ENCODE measurements at places on chromosomes 7 and 10.

- DNase-seq, result no peak
Measured at GRCh38 chr7:65974191-65974801, 7.7 kb downstream of the GUSB start.

DNA sequence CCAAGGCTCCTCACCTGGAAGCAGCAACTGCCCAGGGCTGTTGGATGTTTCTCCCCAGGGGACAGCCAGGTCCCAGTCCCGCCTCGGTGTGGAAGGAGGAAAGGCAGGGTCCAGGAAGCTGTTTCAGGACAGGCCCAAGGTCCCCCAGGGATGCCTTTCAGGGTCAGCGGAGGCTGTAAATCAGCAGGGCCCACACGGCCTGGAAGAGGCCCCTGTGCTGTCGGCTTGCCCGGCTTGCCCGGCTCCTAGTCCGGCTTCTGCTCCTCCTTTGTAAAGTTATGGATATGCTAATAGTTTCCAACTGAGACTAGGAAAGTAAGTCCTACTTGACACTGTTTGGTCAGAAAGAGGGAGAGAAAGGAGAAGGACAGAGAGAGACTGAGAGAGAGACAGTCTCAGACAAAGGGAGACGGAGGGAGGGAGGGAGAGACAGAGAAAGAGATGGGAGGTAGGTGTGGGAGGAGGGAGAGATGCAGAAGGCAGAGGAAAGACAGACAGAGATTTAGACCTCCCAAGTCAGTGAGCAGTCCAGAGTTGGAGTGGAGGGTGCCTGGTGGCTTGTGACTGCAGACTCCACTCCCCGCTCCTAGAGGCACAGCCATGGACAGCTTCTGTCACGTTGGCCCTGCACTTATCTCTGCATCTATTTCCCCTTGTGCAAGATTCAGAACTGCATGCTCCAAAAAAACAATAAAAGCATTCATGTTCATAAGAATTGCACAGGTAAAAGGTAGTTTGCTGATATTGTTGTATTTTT, 10.5 kb downstream of the IKZF1 start:
- DNase-seq, result no peak

- no peak for DNase-seq
Measured at GRCh38 chr10:89490596-89491335, 44.6 kb downstream of the SLC16A12 start.

DNA sequence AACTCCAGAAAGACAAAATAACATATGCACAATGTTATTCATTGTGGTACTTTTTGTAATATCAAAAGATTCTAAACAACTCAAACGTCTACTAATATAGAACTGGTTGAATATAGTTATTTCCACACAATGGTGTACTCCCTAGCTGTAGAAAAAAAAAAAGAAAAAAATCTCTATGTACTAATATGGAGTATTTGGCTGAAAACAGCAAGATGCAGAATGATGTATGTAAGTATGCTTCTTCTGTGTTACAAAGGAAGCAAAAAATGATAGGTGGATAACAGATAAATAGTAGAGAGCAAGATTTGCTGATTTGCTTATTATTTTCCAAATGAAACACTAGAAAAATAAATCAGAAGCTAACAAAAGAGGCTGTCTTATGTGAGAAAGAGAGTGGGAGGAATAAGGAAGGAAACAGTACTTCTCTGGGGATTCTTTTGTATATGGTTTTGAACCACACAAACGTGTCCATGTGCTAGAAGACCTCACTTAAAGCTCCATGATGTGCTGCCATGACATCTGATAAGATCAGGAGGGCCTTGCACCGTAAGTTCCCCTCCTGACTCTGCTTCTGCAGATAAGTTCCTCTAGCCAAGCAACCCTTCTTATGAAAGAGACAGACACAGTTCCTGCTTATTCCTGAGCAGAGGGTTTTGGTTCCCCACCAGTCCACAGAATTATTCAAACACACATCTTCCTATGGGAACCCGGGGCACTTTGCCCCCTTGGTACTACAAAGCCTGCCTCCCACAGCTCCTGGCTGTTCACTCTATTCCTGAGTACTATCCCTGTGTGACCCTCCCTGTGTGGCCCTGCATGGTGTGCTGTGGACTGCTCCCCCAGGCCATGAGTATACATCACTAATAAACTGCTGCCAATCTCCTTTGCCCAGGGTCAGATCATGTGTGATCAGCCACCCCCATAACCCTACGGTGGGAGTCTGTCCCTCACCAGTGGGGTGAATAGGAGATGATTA, 159.1 kb downstream of the CCDC71L start:
- DNase-seq, result no peak

DNA sequence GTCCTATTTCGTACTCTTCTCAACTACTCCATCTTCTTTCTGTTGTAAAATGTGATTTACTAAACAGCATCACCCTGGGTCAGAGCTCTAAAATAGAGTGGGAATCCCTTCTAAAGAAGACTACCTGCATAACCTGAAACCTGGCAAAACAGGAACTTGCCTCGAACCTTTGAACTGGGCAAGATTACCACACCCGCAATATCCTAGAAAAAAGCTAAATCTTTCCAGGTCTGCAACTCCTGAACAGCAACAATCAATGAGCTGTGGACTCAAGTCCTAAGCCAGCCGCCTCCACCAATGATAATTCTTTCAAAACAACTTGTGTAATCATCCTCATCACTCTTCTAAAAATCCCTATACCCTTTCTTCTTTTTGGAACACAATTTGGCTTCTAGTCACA, 824.2 kb upstream of the COBL start:
- no peak for DNase-seq

DNA sequence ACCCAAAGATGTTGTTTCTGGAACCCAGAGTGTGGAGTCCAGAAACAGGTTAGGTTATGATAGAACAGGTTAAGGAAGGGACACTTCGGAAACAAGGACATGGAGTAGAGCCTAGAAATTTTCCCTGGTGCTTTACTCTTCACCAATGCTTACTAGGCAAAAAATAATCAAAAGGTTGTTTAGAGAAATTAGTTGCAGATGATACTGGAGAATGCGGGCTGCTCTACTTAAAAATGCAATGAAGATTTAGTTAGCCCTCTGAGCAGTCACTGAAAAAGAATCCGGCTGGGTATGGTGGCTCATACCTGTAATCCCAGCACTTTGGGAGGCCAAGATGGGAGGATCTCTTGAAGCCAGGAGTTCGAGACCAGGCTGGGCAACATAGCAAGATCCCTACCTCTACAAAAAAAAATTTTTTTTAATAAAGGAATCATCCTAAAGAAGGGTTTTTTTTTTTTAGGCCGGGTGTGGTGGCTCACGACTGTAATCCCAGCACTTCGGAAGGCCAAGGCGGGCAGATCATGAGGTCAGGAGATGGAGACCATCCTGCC, 3.3 kb upstream of the UBE2H start:
- no peak for DNase-seq

GRCh38 chr10:15658069-15658702, 61.5 kb downstream of the ITGA8 start:
- no peak for DNase-seq

DNA sequence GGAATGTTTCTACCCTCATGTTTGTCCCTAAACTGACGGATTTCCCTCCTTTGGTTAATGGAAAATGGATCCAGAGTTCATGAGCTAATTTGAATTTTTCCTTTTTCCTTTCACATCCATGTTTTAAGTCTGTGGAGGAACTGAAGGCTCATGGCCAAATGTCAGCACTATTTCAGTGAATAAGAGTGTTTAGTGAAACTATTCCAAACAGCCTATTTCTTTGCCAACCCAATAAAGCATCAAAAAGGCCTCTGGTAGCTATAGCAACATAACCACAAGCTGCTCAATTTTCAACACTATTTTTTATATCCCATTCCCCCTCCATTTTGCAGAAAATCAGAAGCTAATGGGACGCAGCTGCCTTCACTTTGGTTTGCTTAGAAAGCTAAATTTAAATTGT, 1454.1 kb downstream of the GATA3 start:
- no peak for DNase-seq

Measured in stimulated activated CD8-positive, alpha-beta memory T cell treated with anti-CD3 and anti-CD28 coated beads, Interleukin-4, amount 100 ng/mL, for 4 hours (primary cell).